Naive thymus-derived CD4-positive, alpha-beta T cell (primary cell): ENCODE measurements at places on chromosomes 6 and 20.

- no peak for DNase-seq
These were observed 156.2 kb upstream of the JARID2 start for GRCh38 chr6:15089569-15090144.

DNA sequence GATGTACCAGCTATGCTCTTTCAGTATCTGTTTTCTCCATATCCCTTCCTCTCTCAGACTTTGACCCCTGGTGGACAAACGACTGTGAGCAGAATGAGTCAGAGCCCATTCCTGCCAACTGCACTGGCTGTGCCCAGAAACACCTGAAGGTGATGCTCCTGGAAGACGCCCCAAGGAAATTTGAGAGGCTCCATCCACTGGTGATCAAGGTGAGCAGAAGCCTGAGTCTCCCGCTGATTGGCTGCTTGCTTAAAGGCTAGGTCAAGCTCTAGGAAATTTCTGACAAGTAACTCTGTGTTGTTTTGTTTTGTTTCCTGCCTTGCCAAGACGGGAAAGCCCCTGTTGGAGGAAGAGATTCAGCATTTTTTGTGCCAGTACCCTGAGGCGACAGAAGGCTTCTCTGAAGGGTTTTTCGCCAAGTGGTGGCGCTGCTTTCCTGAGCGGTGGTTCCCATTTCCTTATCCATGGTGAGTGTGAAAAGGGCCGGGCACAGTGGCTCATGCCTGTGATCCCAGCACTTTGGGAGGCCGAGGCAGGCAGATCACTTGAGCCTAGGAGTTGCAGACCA is 28.6 kb downstream of the C6orf89 start:
- no peak for DNase-seq

- DNase-seq, result no peak
These were observed 161.1 kb downstream of the DLL1 start for GRCh38 chr6:170129691-170130171.

- no peak for DNase-seq
These were observed 320.4 kb downstream of the LAMA2 start for GRCh38 chr6:129203190-129203900.

- DNase-seq, result no peak
These were observed 39.5 kb downstream of the FAM110A start for GRCh38 chr20:872855-873520.

- no peak for DNase-seq
These were observed 208.3 kb upstream of the NT5E start for GRCh38 chr6:85241498-85242052.

DNA sequence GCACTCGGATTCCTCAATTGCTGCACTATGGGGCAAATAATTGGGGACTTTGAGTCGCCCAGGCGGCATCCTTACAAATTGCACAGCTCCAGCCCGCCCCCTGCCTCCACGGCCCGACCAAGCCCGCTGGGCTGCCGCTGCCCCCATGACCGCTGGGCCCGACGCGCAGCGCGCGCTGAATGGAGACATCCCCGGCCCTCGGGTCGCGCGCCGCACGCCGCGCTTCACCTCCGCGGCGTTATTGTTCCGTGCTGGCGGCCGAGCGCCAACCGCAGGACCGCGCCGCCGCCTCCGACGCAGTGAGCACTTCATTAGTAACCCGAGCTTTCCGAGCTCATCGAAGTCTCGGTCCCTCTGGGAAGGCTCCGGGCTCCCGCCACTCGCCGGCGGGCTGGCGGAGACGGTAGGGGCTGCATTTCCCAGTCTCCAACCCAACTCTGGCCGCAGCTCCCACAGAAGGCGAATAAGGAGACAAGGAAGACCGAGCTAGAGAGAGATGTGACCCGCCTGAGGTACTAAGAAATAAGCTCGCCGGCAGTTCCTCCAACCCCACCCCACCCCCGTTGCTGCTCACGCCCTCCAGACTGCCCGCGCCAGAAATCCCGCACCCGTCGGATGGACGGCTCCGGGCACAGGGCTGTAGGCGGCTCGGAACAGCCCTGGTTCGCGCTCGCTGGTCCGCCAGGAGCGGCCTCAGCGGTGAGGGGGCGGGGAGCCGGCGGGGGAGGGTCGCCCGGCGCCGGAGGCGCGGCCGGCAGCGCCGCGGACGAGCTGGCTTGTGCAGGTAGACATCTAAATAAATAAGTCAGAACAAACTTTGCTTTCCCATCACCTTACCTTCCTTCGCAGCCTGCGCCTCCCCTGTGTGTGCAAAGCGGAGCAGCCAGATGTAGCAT is 703 bp downstream of the EPHA7 start:
- DNase-seq, result no peak

DNA sequence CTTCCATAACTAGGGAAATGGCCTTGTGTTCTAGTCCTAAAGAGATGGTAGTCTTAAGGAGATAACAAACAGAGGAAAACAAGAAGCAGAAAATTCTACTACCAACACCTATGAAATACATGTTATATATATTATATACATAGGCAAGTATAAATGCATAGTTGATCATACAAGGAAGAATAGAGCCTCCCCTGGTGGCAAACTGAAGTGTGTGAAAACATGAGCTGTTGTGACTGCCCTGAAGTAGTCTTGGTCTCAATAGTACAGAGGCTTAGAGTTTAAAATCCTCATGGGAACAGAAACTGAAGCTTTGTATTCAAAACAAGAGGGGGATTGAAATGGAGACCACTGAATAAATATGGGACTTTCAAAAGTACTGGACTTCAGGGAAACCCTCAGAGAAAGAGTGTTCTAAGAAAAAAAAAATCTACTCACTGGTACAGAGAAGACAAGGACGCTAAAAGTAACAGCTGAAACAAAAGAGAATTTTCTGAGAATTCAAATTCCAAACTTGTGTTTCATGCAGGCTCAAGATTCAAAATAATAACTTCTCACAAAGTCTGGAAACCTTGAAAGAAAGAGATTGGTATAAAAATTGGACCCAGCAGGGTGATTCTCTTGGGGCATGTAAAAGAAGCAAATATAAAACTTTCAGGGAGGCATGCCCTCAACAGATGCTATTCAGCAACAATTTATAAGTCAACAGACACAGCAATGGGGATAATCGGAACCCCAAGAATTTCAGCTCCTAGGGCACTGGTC is 59.7 kb upstream of the SAMD3 start:
- DNase-seq, result no peak

- no peak for DNase-seq
These were observed 4.0 kb downstream of the BLTP3A start for GRCh38 chr6:34795836-34796425.

DNA sequence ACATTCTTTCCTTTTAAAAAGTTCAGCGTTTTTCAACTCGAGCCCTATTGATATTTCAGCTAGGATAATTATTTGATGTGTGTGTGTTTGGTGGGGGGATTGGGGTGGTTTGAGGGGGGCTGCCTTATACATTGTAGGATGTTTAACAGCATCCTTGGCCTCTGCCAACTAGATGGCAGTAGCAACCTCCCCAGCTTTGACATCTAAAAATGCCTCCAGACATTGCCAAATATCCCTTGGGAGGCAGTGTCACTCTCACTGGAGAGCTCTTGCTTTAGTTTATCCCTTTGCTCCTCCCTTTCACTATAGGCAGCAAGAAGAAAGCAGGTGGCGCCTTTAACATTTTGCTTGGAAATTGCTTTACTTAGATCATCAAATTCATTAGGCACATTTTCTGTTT is 14.6 kb upstream of the TP53TG5 start:
- no peak for DNase-seq

DNA sequence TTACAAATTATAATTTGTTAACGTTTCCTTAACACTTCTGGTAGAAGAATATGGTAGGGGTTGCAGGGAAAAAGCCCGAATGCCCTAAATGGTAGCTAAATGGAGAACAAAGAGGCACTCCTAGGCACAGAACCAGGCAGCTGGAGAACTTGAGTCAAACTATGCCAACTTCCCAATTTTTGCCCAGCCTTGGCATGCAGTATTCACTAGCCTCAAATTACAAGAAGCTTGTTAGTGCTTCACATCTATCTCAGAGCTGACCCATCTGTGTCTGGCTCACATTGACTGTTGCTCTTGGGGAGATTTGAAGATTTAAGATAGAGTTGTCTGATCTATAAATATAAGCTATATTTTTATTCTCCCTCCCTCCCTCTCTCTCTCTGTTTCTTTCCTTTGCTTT is 19.4 kb upstream of the LRFN2 start:
- no peak for DNase-seq

GRCh38 chr6:94414041-94414440 is 994.7 kb upstream of the EPHA7 start:
- no peak for DNase-seq

DNA sequence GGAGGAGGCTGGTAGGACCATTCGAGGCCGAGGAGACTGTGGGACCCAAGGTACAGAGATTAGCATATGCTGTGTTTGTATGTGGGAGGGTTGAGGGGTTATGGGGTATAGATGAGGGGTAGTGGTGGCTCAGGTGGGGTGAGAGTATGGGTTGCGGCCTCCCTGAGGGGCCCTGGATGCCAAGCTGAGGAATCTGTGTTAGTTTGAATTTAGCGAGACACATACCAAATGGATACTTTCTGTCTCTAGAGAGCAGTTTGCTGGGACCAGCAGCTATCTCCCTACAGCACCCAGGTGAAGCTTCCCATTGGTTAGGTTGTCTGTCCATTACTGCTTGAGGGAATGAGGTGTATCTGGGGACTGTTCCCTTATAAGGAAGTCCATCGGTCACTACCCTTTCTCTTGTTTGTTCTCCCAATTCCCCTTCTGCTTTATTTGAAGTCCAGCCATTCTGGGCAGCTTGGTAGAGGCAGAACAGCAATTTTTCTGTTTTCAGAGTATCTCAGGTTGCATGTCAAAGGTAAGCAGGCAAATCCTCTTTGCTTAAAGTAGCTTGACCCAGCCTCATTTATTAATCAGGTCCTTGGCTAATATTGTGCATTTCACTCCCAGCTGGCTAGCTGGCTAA is 15.2 kb downstream of the CHMP4B start:
- no peak for DNase-seq

- no peak for DNase-seq
These were observed 85.6 kb downstream of the MRPL14 start for GRCh38 chr6:44041461-44042260.

DNA sequence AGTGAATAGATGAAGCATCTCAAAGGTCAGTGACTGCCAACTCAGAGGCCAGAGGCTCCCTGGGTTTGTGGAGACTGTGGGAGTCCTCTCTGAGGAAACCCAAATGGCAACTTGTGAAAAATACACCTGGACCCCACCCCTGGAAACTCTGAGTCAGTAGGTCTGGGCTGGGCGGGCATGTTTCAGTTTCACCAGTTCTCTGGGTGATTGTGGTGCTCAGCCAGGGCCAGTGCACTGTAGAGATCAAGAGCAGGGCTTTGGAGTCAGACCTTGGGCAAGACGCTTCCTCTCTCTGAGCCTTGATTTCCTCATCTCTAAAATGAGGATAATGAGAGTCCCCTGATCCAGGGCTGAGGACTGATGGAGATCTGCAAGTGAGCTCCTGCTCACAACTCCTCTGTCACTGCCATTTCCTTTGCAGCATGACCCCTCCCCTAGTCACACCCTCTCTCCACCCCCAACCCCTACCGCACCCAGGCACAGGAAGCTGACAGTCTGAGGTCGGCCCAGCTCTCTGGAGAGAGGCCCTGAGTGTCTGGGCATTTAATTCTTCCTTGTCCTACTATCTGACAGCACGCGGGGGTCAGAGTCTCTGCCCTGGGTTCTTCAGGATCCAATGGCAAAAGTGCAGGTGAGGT is 5.1 kb downstream of the DEF6 start:
- DNase-seq, result peak; percentile 83

DNA sequence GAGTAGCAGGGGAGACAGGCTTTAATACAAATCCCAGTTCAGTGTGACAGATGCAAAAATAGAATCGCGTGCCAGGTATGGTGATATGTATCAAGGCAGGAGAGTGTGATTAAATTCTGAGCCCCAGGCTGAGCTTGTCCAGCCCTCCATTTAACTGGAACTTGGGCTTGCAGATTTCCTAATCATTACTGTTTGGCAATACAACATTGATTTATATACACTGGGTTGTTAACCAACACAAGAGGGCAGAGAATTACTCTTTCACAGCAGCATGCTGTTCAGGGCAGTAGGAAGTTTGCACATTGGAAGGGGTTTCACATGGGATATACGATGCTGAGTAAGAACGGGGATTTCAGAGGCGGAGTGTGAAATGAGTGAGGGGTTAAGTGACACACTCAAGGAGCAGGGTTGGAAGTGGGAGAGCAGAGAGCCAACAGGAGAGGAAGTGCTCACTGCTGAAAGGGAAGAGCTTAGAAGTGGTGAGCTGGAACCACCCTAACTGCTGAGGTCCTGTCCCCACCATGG is 70.8 kb upstream of the ATXN1 start:
- DNase-seq, result no peak

DNA sequence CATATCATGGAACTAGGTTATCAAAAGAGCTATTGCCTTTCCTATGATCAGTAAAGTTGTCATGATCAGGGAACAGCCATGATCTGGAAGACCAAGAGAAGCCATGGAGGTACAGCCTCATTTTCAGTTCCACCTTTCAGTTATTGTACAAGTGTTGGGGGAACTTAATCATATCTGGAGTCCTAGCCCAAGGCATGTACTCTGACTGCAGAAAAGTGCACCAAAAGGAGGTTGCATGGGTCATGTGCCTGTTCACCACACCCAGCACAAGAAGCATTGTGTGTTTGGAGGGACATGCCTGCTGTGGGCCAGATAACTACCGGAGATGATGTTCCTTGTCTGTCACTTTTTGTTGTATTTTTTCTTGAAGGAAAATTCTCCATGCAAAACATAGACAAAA is 185.8 kb upstream of the MAN1A1 start:
- DNase-seq, result no peak

DNA sequence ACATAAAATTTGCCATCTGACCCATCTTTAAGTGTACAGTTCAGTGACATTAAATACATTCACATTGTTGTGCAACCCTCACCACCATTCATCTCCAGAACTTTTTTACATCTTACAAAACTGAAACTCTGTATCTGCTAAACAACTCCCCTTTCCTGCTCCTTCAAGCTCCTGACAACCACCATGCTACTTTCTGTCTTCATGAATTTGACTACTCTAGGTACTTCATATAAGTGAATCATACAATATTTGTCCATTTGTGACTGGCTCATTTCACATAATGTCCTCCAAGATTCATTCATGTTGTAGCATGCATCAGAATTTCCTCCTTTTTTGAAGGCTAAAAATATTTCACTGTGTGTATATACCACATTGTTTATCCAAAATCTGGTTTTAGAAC is 86.9 kb upstream of the SMLR1 start:
- no peak for DNase-seq

- DNase-seq, result no peak
These were observed 170.0 kb downstream of the AKAP7 start for GRCh38 chr6:131305037-131305850.

GRCh38 chr20:8021541-8022269 is 2.1 kb upstream of the TMX4 start:
- DNase-seq, result no peak

DNA sequence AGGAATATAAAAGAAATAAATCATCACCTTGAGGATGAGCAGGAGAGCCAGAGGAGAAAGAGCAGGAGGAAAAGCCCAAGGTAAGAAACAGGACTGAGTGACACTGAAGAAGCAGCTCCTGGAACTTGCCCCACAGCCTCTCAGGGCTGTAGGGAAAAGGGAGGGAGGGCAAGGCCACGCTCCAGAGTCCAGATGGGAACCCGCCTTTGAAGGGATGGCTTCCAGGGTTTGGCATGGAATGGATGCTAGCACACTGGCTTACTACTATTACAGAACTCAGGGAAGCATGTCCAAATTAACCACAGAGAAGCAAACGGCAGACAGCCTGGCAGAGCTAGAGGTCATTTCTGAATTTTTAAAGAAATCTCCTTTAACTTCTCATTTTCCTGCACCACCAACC is 26.8 kb downstream of the RALGAPA2 start:
- no peak for DNase-seq

- no peak for DNase-seq
These were observed 169.5 kb downstream of the FRK start for GRCh38 chr6:115891111-115891669.
